ENCODE measurements at places on chromosomes 7 and 10.

DNA sequence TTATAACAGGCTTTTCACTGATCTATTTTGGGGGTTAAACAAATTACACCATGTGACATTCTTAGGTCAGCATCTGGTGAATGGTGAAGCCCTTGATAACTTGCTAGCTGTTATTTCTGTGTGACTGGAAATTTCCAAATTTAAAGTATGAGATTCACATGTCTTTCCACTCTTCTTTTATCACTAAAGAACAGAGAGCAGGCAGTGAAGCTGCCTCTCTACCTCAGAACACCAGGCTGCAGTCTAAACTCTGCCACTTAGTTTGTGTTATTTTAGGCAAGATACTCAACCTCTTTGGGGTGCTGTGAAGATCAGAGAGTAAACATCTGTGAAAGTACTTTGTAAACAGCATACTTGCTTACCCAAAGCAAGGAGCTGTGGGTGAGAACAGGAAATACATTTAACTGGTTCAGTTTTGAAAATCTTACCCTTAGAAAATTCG, 15.5 kb upstream of the SP4 start:
- DNase-seq, result no peak

- no peak for DNase-seq
Observed at GRCh38 chr7:81791568-81792518, 22.0 kb upstream of the HGF start.

- no peak for DNase-seq
Observed at GRCh38 chr7:45181991-45182855, 24.6 kb downstream of the RAMP3 start.

DNA sequence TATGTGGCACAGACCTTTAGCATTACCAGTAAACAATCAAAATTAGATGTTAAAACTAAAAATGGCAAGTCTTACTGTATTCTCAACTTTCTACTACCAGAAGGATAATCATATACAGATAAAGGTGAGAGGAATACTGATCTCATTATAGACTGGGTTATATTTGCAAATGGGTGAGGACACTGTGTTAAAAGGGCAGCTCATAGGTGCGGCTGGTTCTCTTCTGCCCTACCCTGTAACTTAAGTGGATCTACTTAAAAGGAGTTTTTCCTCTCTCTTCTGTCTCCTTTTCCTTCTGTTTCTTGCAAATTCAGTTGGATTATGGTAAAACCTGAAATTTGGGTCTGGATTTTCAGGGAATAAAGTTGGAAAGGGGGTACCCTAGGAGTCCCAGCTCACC, 33.0 kb downstream of the WASL start:
- DNase-seq, result no peak

DNA sequence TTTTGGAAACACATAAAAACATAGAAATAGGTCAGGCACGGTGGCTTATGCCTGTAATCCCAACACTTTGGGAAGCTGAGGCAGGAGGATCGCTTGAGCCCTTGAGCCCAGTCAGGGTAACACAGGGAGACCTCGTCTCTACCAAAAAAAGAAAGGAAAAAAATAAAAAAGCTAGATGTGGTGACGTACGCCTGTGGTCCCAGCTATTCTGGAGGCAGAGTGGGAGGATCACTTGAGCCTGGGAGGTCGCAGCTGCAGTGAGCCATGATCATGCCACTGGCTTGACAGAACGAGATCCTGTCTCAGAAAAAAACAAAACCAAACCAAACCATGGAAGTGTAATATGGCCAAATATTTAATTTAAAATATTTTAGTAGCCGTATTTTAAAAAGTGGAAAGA, 55.6 kb downstream of the MCU start:
- DNase-seq, result no peak

DNA sequence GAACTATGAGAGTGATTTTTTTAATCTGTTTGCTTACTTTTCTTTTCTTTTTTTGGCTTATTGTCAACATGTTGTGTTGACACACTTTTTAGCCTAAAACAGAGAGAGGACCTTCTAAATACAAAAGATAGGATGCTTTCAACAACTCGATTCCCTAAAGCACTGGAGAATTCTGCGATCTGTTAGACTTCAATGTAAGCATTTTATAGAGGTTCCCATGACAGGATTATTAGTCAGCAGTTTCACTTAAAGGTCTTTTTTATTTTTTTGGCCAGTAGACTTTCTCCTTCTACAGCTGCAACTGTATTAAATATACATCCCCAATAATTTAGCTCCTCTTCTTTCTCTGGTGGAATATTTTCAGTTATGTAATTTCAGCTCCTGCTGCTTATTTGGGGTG, 12.7 kb upstream of the NRP1 start:
- DNase-seq, result no peak

DNA sequence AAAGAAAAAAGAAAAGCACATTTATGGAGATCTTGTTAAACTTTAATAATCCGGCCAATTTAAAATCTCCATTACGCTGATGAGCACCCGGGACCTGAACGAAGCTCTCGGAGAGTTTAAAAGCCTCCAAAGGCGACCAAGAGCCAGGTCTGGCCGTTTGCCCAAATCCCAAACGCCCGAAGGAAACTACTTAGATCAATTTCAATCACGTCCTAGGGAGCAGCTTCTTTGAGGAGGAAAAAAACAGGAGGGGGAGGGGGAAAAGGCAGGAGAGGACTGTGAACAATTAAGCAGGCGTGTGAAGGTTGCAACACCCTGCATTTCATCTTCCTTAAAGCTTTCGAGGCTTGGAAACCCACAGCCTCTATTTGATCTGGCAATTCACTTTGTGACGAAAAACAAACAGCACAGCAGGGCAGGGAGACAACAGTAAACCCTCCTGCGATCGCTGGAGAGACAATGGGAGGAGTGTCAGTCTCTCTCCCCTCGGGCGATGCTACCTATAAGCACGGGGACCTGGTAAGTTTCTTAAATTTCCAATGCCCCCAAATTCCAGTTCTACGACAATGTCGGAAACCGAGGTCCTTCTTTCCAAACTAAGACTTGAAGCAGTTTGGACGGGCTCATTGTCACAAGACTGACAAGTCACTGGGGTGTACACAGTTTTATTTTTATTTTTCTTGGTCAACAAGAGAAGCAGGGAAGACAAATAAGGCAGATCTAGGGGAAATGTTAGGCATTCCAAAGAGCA, 1.2 kb downstream of the KLF6 start:
- peak; percentile 49 for DNase-seq

GRCh38 chr7:91462316-91462715, 198.1 kb downstream of the FZD1 start:
- DNase-seq, result no peak

DNA sequence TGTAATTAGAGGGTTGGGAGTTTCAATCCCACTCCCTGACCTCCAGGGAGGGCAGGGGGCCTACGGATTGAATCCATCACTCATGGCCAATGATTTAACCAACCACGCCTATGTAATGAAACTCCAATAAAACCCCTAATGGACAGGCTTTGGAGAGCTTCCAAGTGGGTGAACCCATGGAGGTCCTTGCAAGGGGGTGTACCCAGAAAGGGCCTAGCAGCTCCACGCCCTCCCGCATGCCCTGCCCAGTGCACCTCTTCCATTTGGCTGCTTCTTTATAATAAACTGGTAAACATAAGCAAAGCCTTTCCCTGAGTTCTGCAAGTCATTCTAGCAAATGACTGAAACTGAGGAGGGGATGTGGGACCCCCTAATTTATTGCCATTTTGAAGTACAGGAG, 280.1 kb downstream of the FRMD4A start:
- DNase-seq, result no peak

DNA sequence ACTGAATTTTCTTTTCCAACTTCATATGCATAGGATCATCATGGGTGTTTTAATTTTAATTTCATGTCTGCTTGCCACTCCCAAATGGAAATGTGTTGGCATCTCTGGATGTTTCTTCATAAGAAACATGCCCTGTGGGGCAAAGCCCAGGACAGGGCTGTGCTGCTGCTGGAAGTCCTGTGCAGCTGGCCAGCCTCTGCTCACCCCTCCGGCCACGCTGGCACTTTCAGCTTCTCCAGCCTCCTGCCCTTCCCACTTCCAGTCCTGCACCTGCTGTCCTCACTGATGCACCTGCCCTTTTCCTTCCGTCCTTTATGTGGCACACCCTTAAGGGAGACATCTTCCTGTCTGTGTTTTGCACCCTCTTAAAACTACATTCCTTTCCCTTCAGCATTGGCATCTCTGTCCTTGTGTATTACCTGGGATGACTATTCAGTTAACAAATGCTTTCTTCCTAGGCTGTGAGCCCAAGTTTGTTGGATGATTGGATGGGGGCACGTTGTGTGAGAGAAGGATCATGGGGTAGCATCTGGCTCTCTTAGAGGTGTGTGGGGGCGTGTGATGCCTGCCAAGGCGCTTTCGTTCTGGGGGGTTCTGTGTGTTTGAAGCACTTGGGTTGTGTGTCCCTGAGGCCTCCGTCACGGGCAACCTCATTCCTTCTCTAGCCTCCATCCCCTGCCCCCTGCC, 56.8 kb downstream of the TCF7L2 start:
- DNase-seq, result no peak

- no peak for DNase-seq
Observed at GRCh38 chr10:36802490-36803153, 322.8 kb upstream of the ANKRD30A start.

GRCh38 chr10:93464776-93465388, 17.3 kb downstream of the MYOF start:
- no peak for DNase-seq

DNA sequence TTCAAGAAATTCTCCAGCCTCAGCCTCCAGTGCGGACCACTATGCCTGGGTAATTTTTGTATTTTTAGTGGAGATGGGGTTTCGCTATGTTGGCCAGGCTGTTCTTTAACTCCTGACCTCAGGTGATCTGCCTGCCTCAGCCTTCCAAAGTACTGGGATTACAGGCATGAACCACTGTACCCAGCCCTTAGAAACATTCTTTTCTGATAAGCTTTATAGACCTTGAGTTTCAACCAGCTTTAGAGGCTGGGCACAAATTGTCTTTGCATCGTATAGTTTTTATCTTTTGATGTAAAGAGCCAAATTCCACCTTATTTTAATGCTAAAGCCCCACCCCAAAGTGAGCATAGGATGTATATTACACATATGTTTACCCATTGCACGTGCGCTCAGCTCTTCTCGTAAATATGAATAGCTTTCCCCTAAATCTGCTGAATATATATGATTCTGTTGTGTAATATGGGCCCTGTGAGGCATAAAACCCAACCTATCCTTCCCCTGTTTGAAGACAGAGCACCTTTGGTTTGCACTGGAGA, 124.8 kb downstream of the ADK start:
- DNase-seq, result no peak

- no peak for DNase-seq
Observed at GRCh38 chr10:78059906-78060702, 26.4 kb downstream of the RPS24 start.

GRCh38 chr10:132916421-132916841, 25.9 kb downstream of the CFAP46 start:
- no peak for DNase-seq

DNA sequence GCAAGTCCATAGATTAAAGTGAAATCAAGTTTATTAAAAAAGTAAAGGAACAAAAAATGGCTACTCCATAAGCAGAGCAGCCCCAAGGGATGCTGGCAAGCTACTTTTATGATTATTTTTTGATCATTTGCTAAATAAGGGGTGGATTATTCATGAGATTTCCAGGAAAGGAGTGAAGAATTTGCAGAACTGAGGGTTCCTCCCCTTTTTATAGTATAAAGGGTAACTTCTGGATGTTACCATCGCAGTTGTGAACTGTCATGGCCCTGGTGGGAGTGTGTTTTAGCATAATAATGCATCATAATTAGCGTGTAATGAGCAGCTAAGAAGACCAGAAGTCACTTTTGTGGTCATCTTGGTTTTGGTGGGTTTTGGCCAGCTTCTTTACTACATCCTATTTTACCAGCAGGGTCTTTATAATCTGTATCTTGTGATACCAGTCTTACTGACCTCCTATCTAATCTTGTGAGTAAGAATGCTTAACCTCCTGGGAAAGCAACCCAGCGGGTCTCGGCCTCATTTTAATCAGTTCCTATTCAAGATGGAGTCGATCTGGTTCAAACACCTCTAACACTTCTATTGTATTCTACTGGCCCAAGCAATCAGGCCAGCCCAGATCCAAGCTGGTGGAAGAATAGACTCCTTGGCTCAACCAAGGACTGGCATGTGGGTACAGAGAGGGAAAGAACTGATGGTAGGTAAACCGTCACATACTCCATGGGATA, 87.9 kb upstream of the NPSR1 start:
- no peak for DNase-seq

DNA sequence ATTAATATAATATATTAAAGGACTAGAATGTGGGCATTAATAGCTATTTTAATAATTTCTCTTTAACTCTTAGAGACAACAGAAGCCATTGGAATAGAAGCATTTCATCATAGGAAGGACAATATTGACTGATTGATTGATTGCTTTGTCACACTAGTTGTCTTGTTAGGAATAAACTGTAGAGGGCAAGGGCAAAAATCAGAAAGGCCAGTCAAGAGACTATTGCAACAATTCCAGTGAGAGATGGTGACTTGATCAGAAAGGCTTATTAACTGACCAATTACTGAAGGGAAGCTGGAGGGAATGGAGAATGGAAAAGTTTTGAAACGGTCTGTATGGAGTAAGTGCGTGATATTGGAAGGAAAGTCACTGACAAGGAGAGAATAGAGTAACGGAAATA, 87.3 kb downstream of the RUNDC3B start:
- no peak for DNase-seq

GRCh38 chr7:390761-391410, 100.9 kb downstream of the FOXL3 start:
- no peak for DNase-seq

DNA sequence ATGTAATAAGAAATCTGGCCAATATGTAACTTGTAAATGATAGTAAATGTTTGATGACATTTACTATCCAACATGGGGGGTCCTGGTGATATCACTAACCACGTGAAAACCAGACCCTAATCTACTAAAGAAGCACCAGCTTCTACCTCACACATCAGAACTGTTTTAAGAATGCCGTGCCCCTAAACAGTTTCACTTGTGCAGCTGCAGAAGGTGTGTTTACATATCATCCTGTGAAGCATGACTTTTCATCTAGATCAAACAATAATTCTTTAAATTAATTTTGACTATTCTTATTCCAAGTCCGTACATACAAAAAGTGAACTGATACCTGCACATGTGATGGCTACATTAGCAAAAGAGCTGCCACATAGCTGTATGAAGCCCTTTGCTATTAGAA, 61.0 kb downstream of the STEAP1B start:
- no peak for DNase-seq

- no peak for DNase-seq
Observed at GRCh38 chr7:30469303-30469702, 9.3 kb downstream of the NOD1 start.

- no peak for DNase-seq
Observed at GRCh38 chr10:70906953-70907636, 18.7 kb upstream of the PCBD1 start.

- DNase-seq, result no peak
Observed at GRCh38 chr10:123563994-123564393, 102.2 kb upstream of the GPR26 start.
